ENCODE measurements at places on chromosomes 4 and X. TPM values are rescaled to one million over a fixed set of nuclear protein-coding genes. Genes with fewer than 3 reads are reported as not detected.

DNA sequence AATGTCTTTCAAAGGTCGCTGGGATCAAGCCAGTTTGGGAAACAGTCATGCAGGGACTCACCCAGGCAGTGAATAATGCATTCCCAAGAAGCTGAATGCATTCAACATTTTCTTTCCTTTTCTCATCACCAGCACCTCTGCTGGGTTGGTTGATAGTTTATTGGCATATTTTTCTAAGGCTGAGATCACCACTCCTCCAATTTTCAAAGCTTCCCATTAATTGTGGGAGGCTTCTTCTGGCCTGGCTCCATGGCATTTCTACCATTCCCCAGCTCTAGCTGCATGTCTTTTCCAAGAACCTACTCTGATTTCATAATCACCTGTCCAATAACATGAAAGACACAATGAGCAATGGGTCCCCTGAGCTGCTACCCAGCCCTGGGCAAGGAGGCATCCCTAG is 35.8 kb downstream of the CHRDL1 start:
- no peak for DNase-seq

DNA sequence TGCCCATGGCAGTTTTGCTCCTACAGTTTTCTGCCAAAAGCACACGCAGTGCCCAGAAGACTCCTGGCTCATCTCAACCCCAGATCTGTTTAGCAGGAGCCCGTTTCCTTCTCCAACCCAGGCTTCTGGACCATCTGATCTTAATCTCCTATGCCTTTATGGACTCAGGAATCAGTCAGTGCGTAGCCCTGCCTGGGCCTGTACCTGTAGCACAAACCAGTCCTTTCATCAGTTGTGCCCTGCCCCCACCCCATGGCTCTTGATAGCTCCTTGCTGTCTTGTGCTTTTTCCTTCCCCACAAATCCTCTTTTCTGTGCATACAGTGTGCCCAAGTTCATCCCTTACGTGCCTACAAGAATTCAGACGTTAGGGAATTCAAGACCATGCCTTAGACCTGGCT is 1.5 kb downstream of the ZNF718 start:
- no peak for DNase-seq

DNA sequence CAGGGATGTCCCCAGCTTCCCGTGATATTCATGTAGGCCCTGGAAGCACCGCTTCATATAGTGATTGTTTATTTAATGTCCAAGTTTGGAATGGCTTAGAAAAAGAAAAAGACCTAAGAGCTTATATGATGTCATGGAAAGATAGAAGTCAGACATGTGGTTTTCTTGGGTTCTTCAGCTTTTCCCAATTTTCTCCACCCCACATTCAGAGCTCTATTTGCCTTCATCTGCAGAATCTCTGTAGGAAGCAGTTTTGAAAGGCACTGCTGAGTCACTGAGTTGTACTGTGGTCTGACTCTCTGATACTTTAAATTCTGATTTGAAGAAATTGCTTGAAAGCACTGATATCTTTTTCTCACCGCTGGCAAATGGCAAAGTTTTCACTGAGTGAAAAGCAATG is 120.6 kb upstream of the EDNRA start:
- no peak for DNase-seq

GRCh38 chr4:174216799-174217272 is 66.6 kb downstream of the FBXO8 start:
- DNase-seq, result no peak

- no peak for DNase-seq
These were observed 45.3 kb upstream of the KCTD8 start for GRCh38 chr4:44493924-44494323.

CDX4 gene
- not detected for total RNA-seq

DNA sequence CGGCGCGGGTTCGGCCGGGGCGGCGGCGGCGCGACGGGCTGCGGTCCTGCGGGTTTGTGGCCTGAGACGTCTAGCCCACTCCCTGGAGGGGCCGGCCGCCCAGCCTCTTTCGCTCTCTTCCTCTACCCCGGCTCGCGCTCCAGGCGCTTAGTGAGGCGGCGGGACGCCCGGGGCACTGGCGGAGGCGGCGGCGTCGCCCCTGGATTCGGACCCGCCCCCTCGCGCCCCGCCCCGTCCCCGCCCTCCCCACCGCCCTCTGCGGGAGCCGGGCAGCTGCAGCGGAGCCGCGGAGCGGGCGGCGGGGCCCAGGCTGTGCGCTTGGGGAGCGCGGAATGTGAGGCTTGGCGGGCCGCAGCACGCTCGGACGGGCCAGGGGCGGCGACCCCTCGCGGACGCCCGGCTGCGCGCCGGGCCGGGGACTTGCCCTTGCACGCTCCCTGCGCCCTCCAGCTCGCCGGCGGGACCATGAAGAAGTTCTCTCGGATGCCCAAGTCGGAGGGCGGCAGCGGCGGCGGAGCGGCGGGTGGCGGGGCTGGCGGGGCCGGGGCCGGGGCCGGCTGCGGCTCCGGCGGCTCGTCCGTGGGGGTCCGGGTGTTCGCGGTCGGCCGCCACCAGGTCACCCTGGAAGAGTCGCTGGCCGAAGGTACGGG is at the start of gene BMP2K:
Gene BMP2K, plus strand, starts transcription at position 272 of the 650 bp plus-strand sequence. Its CDS starts 194 bp downstream, at position 466.
- peak; percentile 80 for DNase-seq

- no peak for DNase-seq
These were observed 698.7 kb downstream of the GABRG1 start for GRCh38 chr4:45425135-45425534.

- DNase-seq, result no peak
These were observed 234.1 kb downstream of the STIM2 start for GRCh38 chr4:27094783-27095182.

GRCh38 chr4:116870686-116871085 is 214.7 kb downstream of the TRAM1L1 start:
- DNase-seq, result no peak

DNA sequence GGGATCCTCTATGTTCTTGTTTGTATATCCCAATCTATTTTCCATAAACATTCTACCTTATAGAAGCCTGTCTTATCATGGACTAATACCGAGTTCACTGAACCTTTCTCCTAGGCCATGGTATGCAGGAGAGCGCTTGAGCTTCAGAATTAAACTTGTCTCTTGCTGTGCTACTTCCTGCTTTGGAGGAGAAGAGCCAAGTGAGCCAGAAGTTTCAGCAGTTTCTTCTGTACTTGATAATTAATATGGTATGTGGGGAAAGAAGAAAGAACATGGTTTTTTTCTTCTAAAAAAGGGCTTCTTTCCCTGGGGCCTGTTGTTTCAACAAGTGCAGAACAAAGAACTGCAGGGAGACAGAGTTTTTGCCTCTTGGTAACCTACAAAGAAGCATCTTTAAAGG is 172.8 kb downstream of the ATG4A start:
- no peak for DNase-seq

DNA sequence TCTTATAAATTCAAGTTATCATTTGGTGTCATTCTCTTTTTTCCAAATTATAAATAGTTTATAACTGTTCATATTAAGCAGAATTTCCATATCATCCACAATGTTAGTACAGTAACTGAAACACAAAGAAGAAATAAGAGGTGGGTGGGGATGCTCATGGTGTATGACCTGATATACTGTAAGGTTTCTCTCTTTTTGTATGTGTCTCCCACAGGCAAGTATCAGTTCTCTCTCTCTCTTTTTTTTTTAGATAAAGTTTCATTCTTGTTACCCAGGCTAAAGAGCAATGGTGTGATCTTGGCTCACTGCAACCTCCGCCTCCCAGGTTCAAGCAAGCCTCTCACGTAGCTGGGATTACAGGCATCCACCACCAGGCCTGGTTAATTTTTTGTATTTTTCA is 43.7 kb upstream of the UGT2A3 start:
- no peak for DNase-seq

DNA sequence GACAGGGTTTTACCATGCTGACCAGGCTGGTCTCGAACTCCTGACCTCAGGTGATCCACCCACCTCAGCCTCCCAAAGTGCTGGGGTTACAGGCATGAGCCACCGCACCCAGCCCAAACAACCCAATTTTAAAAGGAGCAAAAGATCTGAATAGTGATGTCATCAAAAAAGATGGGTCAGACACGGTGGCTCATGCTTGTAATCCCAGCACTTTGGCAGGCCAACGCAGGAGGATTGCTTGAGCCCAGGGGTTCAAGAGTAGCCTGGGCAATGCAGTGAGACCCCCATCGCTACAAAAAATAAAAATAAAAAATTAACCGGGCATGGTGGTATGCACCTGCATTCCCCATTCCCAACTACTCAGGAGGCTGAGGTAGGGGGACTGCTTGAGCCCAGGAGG is 6.1 kb downstream of the ELF2 start:
- no peak for DNase-seq

DNA sequence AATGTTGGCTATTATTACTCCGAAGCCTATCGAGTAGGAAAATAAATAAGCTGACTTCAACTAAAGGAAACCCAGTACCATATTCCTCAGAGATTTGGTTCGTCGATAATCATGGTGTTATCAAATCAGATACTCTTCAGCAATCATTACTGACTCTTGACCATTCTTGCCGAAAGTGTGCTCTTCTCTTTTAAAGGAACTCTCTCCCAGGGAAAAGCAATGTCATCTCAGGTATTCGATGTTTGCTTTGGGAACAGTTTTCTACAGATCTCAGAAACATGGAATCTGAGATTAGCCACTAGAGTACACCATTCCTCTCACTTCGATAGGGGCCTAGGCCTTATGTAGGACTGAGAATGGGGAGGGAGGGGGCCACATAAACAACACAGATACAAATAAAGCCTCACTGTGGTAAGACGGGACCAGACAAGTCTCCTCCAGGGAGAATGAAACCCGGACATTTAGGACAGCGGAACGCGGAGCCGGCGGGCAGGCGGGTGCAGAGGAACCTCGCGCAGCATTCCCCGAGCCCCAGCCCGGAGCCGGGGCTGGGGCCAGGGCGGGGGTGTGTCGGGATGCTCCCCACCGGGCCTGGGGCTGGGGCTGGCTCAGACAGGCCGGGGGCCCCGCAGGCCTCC is 581 bp downstream of the DNAJB14 start:
- peak; percentile 52 for DNase-seq

GRCh38 chrX:30307466-30307865 is 1.7 kb downstream of the NR0B1 start:
- no peak for DNase-seq

- DNase-seq, result no peak
These were observed 15.3 kb upstream of the HMGB3 start for GRCh38 chrX:150967786-150968185.

CLDN34 gene
- total RNA-seq, result not detected

DNA sequence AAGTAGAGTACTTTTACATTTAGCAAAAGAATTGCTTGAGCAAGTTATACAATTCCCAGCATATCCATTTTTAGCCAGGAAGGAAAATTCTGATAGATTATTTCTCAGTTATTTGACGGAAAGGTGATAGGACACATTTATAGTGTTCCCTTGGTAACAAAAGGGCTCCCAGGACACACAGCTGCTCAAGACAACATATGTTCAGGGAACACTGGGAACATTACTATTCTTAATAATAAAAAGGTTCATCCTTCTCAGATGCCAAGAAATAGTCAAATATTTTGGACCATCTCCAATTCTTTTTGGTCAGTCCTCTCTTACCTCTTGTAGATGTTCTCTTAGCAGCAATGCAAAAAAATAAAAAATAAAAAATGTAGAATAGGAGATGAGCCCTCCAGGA is 66.8 kb upstream of the SMAD1 start:
- DNase-seq, result no peak

DNA sequence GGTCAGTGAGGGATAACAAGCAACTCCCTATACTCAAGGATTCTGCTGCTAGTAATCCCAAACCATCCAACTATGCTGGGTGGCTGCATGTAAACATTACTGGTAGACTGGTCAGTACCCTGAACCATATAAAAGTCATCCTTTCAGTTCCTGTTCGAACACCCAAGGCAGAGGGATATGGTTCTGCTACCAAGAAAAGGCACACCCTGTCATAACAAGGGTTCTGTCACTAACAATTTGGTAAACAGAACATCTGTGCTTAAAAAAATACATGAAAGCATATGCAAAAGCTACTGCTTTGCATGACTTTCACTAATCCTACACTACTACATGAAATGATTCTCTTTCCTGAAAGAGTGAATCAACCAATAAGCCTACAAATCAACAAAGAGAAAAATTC is 76.8 kb upstream of the MCF2 start:
- no peak for DNase-seq

UGT2B28 gene
- not detected for total RNA-seq

DNA sequence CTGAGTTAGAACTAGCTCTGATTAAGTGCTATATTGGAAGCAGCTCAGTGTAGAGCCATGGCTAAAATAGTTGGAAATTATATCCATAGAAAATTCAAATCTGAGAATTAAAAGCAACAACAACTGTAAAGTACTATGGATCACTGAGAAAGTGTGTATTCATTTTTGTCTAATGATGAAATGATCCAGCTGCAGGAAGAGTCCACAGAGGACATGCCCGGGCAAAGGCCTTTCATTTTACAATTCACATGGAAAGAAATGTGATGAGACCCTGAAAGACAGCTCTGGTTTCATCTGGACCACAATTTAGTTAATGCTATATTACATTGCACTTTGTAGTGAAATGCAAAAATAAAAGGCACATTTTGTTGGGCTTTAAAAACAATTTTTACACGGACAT is 196.8 kb upstream of the FAT1 start:
- DNase-seq, result no peak

SPARCL1 gene
- total RNA-seq, result 0.18 TPM

DNA sequence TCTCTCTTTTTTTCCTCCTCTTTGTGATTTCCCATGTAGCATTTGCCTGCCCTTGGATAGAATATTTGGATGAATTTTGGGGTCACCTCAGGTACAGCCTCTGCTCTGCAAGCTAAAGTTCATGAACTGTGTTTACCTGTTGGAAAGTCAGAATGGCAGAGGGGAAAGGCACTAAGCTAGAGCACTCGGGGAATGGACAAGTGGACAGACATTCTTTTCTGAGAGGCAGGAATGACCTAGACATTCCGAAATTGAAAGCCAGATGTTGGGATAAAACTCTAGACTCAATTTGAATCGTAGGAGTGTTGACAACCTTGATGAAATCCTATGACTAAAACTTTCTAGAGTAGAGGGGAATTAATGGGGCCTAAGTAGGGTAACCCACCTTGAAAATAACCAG is 56.1 kb downstream of the LUZP4 start:
- no peak for DNase-seq

DNA sequence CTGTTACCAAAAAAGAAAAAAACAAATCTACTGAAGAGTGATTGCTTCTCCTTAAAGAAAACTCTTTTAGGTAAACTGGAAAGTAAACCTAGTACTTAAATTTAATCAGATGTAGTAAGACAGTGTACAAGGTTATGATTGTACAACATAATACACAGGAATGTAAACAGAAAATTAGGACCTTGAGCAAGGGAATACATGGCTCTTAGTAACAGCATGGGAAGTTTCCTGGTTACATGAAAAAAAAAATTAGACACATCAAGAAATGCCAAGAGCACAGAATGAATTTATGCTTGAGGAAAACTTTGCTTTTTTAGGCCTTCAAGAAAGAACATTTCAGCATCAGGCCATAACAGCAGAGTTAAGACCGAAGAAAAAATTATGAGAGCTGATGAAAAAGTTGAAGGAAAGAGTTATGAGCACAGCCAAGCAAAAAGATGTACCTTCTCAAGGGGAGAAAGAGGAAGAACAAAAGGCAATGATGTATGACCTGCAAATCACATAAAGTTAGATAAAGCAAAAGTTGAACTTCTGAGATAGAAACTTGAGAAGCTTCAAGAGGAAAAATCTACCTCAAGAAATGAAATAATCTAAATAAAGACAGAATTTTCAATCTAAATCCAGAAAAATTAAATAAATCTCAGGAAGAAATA is 311.6 kb downstream of the GALNTL6 start:
- no peak for DNase-seq

MAGEA2 gene
- total RNA-seq, result not detected

- DNase-seq, result no peak
These were observed 590 bp downstream of the ARHGEF9 start for GRCh38 chrX:63784346-63784901.

Measured in Caco-2 (cell line).